ENCODE measurements at places on chromosomes 7 and 10.
A peak's percentile ranks its signal among the peaks of the same experiment; 100 is the strongest.

DNA sequence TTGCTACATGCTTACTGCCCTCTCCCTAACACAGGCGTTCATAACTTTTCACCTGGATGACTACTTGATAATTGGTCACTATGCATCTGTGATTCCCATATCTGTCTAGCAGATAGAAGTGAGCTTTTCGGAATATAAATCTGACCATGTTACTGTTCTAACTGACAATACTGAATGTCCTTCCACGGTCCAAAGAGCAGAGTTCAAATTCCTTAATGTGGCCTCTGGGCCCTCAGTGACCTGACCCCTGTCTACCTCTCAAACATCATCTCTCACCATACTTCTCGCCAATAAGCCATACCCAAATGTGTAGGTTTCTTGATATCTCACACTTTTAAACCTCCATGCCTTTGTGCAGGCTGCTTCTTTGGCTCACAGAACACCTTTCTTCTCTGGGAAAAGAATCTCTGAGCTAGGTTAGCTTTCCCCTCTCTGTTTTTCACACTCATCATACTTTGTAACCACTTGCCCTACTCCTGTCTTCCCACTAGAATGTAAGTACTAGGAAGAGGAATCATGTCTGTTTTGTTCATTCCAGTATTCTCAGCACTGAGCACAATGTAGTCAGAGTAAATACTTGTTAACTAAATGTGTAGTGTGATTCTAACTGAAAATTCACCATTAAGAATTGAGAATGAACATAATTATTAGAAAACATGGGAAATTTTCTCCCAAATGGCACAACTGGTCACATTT, 39.2 kb upstream of the LRRC17 start:
- no peak for DNase-seq

- peak; percentile 4 for DNase-seq
Measured at GRCh38 chr10:46558392-46559185, 2.1 kb upstream of the GPRIN2 start.

DNA sequence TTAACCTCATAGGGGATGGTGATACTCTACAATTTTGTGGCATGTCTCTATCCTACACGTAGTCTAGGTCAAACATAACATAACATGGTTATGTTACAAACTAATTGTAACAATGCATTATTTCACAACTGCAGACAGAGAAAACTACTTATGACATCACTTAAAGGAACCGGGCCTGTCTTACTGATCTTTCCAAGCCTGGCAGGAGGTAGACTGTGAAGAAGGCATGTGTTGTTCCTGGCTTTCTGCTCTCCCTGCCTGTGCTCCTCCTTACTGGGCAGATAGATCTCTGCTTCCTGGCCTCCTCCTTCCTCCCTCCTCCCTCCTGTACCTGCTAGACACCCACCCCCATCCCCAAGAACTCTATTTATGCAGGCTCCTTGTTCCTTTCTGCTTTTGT, 5.4 kb downstream of the CACNB2 start:
- DNase-seq: no peak

- DNase-seq: no peak
Measured at GRCh38 chr10:5952731-5953385, 24.5 kb downstream of the IL15RA start.

DNA sequence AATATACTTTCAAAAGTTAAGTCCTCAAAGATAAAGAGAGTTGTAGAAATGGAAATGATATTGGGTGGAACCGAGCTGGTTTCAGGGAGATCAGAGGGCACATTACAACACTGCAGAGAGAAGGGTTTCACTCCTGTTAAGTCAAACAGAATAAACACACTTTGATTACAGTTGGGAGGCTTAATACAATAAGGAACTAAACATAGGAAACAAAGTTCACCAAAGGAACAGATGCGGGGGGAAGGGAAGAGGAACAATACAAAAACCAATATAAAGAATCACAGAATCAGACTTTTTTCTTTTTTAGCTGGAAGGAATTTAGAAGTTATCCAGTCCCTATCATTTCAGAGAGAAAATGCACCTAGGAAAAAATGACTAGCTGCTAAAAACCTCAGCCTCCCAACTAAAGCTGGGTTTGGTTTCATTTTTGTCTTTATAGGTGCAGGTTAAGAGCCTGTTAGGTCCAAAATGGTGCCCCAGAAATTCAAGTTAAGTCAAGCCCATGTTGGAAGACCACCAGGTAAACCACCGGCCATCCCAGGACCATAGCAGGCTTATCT, 81.9 kb downstream of the DNMBP start:
- no peak for DNase-seq

- no peak for DNase-seq
Measured at GRCh38 chr7:141541375-141541774, 9.8 kb upstream of the AGK start.

- no peak for DNase-seq
Measured at GRCh38 chr10:79113827-79114226, 45.1 kb downstream of the ZMIZ1 start.

DNA sequence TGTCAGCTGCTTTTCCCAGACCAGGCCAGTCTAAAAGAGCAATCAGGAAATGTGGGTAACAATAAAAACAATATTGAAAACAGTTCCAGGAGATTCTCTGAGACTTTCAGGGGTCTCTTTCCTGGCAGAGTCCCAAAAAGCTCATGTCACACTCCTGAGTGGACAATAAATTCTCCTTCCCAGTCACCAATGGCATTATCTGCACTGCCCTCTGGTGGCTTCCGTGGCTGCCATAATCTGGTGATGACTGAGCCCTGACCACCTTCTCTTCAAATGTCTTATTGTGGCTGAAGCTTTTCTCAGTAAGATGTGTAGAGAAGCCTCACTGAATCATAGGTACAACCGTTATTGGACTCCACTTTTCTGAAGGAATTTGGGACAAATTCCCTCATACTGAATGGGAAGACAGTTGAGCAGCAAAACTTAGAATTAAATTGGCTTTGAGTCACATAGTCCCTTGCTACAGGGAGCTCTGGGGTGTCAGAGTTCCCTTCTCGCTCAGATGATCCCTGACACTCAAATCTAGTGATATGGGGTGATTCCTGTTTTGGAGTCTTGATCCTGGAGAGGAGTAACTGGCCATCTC, 24.4 kb upstream of the ASAH2 start:
- peak; percentile 12 for DNase-seq

GRCh38 chr10:125208854-125209565, 48.6 kb upstream of the CTBP2 start:
- no peak for DNase-seq

GRCh38 chr10:84988011-84988410, 659.6 kb downstream of the CCSER2 start:
- no peak for DNase-seq

DNA sequence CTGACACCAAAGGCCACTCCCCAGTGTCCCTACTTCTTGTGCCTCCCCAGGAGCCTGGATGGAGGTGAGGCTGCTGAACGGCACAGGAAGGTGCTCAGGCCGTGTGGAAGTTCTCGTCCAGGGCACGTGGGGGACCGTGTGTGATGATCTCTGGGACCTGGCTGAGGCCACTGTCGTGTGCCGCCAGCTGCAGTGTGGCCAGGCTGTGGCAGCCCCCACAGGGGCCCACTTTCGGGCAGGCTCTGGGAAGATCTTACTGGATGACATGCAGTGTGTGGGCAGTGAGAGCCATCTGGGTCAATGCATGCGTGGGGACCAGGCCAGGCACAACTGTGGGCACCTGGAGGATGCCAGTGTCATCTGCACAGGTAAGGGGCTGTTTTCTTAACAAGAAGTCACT, 57.0 kb upstream of the C10orf120 start:
- no peak for DNase-seq

DNA sequence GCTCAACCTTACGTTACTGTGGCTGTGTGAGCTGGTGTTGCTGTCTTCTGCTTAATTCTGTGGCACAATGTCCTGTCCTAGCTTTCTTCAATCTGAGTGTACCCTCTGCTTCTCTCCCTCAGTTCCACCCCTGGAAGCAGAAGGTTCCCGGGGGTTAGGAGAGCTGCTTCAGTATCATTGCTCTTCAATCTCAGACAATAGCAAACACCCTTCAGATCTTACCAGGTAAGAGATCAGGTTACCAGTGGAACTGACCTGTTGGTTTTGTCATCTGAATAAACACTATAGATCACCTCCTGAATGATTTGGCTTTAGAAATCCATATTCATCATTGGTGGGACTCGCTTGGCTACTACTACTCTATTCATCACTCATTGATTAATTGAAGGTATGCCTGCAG, 48.4 kb downstream of the DNAJB9 start:
- DNase-seq: no peak

GRCh38 chr10:102644066-102644645, at the start of gene TRIM8:
TSS of gene TRIM8 (plus strand) at chr10:102644479. CDS start at chr10:102644618, 139 bp downstream.
- DNase-seq: peak; percentile 65

- DNase-seq: no peak
Measured at GRCh38 chr10:26318672-26319071, 102.1 kb downstream of the GAD2 start.

DNA sequence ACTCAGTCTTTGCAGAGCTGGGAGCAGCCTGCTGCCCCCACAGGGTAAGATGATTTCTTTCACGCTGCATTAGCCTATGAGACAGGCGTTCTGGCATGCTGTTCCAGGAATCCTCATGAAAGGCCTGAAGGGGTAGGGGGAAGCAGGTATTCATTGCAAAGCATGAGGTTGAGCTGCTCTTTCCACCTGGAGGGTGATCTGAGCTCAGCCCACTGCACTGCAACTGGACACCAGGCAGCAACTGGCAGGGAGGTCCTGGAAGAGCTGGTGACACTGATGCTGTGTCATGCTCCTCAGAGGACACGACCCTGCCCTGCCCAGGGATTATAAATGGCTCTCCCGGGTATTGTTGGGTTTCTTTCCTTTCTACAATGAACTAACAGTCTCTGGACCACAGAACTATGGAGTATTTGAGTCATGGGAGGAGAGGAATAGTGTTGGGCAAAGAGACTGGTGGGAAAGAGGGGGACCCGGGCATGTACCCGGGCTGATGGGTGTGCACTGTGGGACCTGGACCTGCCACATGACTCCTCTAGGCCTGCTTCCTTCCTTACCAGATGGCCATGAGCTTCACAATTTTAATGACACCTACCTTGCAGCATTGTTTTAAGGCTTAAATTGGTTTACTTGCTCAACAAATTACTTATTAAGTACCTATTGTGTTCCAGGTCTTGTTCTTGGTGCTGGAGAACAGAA, 24.3 kb downstream of the SLC25A28 start:
- DNase-seq: no peak

- no peak for DNase-seq
Measured at GRCh38 chr10:49089557-49090188, 25.6 kb downstream of the VSTM4 start.

DNA sequence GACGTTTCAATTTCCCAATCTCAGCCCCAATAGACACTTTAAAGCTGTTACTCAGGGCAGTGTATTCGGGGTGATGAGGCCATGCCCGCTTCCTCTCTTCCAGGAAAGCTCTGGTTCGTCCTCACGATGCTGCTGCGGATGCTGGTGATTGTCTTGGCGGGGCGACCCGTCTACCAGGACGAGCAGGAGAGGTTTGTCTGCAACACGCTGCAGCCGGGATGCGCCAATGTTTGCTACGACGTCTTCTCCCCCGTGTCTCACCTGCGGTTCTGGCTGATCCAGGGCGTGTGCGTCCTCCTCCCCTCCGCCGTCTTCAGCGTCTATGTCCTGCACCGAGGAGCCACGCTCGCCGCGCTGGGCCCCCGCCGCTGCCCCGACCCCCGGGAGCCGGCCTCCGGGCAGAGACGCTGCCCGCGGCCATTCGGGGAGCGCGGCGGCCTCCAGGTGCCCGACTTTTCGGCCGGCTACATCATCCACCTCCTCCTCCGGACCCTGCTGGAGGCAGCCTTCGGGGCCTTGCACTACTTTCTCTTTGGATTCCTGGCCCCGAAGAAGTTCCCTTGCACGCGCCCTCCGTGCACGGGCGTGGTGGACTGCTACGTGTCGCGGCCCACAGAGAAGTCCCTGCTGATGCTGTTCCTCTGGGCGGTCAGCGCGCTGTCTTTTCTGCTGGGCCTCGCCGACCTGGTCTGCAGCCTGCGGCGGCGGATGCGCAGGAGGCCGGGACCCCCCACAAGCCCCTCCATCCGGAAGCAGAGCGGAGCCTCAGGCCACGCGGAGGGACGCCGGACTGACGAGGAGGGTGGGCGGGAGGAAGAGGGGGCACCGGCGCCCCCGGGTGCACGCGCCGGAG, 2.6 kb downstream of the GJD4 start:
- DNase-seq: no peak

- DNase-seq: no peak
Measured at GRCh38 chr10:2917926-2918325, 149.4 kb upstream of the PFKP start.

DNA sequence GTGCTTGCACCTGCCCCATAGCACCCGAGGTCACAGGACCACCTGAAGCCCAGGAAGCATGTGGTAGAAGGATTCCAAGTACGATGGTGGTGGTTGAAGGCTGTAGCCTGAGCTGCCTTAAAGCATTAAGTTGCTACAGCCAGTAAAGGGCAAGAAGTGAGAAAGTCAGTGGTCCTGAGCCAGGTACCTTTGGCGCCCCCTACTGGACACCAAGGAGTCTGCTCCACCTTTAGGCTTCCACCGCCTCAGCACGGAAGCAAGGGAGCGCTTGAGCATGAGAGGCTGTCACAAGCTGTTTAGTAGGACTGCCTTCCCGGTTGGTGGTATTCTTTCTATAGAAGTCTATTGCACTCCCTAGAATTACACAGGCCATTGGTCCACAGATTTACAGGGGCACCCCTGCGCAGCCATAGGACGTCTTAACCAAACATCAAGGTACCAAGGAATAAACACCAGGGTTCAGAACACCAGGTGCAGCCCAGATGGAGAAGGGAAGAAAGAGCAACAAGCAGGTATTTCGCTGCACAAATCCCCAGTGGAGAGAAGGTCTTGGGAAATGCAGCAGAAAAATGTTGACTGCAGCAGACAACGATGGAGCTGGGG, 2.2 kb downstream of the CRTAC1 start:
- peak; percentile 43 for DNase-seq
